ENCODE measurements at places on chromosomes 12 and 14. TPM values are rescaled to one million over a fixed set of nuclear protein-coding genes. Genes with fewer than 3 reads are reported as not detected.
A peak's percentile ranks its signal among the peaks of the same experiment; 100 is the strongest.

DNA sequence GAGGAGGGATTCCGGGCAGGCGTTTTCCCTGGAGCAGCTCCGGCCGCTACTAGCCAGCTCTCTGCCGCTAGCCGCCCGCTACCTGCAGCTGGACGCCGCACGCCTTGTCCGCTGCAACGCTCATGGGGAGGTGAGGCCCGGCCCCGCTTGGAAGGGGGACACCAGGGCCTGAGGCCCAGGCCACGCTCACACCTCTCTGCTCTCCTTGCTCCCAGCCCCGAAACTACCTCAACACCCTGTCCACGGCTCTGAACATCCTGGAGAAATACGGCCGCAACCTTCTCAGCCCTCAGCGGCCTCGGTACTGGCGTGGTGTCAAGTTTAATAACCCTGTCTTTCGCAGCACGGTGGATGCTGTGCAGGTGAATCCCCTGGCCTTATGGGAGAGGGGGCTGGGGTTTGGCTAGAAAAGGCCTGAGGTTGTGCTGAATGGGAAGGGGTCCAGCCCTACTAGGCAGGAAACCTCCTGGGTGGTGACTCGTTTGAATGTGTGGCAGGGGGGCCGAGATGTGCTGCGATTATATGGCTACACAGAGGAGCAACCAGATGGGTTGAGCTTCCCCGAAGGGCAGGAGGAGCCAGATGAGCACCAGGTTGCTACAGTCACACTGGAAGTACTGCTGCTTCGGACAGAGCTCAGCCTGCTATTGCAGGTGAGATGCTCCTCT is 597 bp downstream of the RNF31 start:
- DNase-seq = no peak

RDH16 gene
- total RNA-seq = not detected

PLXNC1 gene
- total RNA-seq = 1.6 TPM

RIC8B gene
- total RNA-seq = 16.7 TPM

GRCh38 chr14:60183138-60183537 is 17.9 kb upstream of the DHRS7 start:
- DNase-seq = no peak

GRCh38 chr12:25186788-25187402 is 8.1 kb downstream of the DNAI7 start:
- DNase-seq = peak; percentile 8

DNA sequence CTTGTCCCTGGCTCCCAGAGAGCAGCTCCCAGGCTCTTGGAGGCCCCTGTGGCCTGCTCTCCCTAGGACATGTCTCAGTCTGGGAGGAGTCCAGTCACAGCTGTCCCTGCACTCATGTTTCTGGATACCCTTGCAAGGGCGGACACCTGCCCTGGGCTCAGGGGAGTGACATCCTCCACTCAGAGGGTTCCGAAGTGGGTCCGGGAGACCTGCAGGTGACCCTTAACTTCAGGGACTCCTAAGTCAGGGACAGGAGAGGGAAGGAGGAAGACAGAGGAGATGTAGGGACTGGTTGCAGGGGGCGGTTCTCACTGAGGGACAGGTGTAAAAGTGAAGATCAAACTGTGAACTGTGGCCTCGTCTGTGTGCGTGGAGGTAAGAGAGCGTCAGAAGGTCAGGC is 37.6 kb downstream of the CACNA2D4 start:
- no peak for DNase-seq

TGFB3 gene
- total RNA-seq = 2.2 TPM

DNA sequence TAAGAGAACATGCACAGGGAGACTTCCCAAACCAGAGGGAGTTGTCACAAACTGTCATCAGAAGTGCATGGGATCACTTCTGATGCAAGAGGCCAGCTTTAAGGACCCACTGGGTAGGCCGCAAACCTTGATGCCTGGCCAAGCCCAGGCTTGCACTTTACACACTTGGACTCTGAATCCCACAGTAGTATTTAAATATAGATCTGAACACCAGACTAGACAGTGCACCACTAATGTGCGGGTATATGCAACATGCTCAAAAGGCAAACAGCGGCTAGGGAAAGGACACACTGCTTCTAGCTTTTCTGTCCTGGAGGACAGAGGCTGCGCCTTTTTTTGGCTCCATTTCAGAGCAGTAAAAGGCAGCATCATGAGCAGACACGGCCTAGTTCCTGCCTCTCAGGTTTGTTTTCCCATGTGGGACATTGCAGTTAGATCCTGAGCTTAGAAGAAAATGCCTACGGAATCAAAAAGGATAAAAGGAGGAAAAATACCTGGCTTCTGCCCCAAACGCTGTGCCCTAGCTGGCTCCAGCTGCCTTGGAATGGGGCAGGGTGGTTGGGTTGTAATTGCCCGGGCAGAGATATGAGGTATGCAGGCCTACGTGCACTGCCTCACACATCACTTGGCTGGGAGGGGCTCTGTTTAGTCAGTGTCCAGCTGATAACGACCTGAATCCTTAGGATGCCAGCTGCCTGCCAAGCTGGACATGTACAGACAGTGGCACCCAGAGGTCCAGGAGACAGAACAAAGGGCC is 84.5 kb upstream of the EGLN3 start:
- DNase-seq = no peak

GRCh38 chr14:28635387-28635786 is 131.2 kb upstream of the FOXG1 start:
- DNase-seq = peak; percentile 16

SYNDIG1L gene
- total RNA-seq = not detected

DNA sequence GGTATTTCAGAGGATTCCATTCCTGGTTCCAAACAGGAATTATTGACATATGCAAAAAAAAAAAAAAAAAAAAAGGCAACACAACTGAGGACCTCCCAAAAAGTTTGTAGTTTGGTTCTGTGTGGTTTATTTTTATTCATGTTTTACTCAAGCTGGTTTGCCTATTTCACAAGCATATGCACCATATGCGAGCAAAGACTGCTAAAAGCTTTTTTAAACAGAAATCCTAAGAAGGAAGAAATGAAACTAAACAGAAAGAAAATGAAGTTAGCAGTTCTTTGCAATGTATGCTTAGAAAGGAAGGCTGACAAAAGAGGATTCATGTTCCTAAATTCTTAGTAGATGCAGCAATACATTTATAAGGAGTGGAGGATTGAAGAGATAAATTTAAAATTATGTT is 487.6 kb upstream of the FLRT2 start:
- DNase-seq = no peak

GRCh38 chr12:116366456-116366776 is 88.9 kb upstream of the MED13L start:
- DNase-seq = no peak
